ENCODE measurements at places on chromosomes 7 and 10.

DNA sequence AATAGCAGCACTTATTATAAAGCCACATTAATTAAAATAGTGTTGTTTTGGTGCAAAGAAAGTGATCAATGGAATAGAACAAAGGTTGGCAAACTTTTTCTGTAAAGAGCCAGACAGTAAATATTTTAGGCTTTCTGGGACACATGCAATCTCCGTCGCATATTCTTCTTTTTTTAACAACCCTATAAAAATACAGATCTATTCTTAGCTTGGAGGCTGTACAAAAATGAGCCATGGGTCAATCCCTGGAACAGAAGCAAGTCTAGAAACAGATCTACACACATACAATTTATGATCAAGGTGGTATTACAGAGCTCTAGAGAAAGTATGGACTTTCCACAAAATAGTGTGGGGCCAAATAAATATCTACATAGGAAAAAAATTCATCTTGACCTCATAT is 71.8 kb downstream of the ARHGAP21 start:
- DNase-seq = no peak

DNA sequence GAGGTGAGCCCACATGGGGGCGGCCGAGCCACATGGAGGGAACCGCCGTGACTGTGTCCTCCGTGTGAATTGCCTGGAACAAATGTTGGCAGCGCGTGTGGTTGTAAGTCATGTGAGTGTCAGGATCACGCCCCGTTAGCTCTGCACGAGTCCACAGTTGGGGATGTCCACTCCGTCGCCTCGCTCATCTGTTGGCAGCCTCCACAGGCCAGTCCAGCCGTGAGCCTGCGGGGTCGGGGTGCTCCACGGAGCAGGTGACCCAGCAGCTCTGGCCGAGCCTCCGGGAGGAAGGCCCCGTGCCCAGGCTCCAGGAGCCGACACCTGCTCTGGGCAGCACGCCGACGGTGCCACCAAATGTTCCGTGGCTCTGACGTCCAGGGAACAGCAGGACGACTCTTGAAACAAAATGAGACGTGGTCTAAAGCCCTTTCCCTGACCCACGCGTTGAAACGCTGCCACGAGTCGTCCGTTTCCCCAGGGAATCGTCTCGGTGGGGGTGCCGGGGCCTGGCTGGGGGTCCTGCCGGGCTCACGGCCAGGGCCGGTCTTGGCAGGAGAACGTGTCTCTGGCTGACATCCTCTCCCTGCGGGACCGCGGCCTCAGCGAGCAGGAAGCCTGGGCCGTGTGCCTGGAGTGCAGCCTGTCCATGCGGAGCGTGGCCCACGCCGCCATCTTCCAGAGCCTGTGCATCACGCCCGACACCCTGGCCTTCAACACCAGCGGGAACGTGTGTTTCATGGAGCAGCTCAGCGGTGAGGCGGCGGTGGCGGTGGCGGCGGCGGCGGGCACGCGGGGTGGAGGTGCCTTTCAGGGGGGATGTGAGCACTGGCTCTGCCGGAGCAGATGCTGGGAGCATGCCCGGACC is 7.0 kb downstream of the KNDC1 start:
- DNase-seq = no peak

DNA sequence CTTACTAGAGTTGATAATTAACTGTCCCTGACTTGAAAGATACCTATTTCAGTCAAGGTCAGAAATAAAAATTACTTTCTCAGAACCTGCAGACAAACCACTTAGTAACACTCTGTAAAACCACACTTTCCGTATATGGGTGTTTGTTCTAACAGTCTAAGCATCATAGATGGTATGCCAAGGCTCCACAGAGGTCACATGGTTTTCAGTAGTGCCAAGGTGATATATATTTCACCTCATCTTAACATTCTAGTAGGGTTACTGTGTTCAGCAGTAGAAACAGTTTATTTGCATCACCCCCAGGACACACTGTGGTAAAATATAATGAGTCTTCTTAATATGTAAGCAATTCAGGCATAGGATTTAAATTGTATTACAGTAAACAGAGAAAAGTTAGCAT is 61.5 kb downstream of the KCND2 start:
- DNase-seq = no peak

- DNase-seq = no peak
These were observed 6.3 kb upstream of the SEMA3A start for GRCh38 chr7:84200859-84201258.

DNA sequence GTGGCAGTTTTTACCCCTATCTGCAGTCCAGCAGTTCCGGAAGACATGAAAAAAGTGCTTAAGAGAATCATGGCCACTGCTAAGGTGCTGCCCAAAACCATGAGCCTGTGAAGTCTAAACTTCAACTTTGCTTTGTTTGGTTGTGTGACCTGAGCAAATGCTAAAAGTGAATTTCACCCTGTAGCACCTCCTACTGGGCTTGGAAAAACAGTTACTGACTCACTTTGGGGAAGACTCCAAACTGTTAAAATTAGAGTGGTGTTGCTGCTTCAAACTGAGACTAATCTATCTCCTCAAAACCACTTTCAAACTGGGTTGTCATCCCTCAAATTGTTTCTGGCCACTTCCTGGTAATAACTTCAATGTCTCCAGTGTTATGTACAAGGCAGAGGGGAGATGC is 21.3 kb downstream of the MKX start:
- DNase-seq = no peak

GRCh38 chr7:105352018-105352612 is 36.6 kb downstream of the SRPK2 start:
- peak; percentile 11 for DNase-seq

DNA sequence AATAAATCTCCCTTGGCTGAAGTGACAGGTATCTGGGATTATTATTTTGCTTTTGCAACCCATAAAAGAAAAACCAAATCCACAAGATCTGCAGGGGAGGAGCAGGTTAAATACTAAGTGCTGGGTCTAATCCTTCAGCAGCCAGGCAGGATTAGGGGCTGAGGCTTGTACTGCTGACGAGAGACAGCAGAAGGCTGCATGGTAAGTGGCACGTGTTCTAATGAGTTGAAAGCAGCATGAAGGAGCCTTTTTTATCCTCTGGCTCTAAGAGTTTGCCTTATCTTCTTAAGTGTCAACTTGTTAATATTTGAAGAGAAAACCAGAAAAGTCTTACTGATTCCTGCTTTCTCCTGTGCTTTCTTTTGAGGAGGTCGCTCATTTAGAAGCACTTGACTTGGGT is 50.0 kb downstream of the LYZL2 start:
- DNase-seq = no peak

GRCh38 chr10:95864906-95865813 is 42.6 kb upstream of the CC2D2B start:
- no peak for DNase-seq

DNA sequence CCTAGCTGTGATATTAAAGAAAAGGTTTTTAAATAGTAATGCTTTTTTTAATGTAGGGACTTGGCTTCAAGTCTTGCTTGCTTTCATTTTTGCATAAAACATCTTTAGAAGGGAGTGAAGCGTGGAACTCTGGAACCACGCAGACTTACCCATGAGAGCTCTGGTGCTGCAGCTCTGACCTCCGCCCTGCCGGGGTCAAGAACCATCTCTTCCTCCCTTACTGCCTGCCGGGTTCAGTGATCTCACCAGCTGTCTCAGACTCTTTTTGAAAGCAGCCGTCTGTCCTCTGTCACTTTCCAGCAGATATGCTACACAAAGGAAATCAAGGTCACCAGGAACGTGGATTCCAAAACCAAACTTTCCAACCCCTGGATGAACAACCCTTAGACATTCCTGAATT is 353.8 kb downstream of the GPR37 start:
- DNase-seq = no peak

DNA sequence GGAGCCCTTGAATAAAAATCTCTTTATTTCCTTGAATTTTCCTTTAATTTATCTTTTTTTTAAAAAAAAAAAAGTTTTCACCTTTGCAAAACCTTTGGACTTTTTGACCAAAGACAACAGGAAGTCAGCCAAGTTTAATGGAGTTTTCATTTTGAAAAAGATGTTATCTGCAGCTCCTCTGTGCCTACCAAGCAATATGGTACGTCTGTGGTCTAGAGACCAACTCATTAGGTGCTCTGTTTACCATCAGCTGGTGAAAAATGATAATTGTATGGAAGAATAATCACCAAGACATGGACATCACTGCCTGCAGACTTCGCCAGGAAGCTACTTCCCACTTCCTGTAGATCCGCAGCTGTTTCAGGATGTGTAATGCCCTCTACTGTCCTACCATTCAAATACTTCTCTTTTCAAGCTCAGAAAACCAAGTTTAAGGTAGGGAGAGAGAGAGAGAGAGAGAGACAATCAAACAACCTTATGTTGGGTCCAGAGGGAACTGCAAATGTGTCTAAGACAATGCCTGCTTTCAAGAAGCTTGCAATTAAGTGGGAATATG is 18.7 kb downstream of the PLXNA4 start:
- no peak for DNase-seq

GRCh38 chr10:132885451-132886210 is 56.7 kb downstream of the CFAP46 start:
- DNase-seq = no peak

DNA sequence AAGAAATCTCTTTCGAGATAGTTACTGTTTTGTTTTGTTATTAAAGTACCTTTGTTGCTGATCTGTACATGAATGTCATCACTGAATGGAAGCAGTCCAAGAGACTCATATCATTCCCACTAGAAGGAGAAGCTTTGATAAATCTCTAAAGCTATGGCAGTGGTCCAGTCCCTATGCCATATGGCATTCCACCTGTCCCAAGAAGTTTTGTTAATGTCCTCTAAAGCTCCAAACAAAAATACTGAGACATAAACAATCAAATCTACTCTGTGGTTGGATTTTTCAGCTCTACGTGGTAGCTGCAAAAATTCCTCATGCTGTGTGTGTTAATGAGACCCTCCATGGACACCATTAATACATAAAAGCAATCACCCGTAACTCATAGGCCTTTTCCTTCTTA is 94.1 kb downstream of the LRRN3 start:
- no peak for DNase-seq

DNA sequence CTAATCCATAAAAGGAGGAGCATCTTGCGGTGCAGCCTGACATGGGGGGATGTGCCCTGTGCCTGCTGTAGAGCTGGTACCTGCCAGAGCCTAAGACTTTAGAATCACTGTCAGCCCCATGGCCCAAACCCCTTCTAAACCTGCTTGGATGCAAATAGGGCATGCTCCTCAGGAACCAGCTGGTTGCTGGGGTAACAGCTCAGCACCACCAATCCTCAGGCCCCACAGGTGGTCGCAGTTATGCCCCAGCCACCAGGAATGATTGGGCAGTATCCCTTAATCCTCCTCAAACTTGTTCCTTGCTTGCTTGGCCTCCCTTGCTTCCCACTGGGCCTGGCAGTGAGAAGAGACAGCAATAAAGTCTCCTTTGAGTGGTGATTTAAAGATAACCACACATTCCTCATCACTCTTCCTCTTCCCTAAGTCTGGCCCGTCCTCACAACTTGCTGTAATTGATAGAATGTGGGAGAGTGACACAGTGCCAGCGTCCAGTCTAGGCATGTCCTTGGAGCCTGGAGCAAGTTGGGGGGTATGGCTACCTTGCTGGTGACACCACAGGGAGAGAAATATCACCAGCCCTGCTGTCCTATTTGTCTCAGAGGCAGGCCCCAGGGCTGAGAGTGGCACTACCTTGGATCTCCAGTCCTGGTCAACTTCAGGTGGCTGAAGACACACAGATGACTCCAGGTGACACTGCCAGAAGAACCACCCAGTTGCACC is 43.0 kb downstream of the VSTM4 start:
- DNase-seq = no peak

GRCh38 chr7:50267525-50268041 is 36.9 kb upstream of the IKZF1 start:
- DNase-seq = no peak

DNA sequence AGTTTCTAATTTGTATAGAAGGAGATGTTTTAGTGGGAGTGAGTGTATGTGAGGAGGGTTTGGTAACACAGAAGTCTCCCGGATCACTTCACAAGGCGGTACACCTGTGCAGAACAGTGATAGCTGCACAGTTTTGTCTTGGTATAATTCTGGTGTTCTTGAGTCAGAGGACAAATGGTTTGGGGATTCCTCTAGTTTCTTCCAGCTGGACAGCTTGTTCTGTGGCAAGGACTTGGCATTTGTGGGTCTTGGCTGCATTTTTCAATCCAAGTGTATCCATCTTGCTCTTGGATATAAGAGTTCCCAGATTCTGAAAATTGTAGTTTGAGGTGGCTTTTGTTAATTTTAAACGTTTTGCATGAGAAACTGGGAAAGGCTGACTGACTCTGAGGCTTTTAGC is 135.7 kb downstream of the AHR start:
- DNase-seq = no peak

- DNase-seq = no peak
These were observed 32.5 kb upstream of the OTUD1 start for GRCh38 chr10:23406409-23406808.

- no peak for DNase-seq
These were observed 81.6 kb upstream of the PFKP start for GRCh38 chr10:2985729-2986232.

GRCh38 chr10:8278099-8278498 is 223.6 kb downstream of the GATA3 start:
- DNase-seq = no peak

- no peak for DNase-seq
These were observed 59.1 kb downstream of the CNTNAP2 start for GRCh38 chr7:146175716-146176115.

DNA sequence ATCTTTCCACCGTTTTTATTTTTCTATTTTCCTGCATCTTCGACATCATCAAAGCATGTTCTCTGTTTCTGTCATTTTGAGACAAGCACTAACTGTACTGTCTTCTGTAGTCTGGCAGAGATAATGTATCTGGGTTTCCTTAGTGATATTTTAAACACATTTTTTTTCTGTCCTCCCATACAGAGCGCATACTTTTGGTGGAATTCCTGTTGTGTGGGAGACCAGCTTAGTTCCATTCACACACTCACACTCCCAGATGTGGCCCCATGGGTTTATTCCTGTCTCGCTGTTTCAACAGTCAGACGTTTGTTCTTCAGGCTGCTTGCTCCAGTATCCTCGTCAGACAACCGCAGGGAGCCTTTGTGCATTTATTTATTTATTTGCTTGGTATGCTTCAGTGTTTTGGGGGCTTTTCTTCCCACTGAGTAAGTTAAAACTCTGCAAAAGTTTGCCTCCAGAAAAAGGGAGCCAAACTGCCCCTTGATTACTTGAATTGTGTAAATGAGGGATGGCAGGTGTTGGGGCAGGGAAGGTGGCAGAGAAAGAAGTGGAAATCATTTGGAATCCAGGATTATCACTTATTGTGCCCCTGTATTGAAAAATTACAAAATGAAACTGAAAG is 456.8 kb upstream of the KLF6 start:
- DNase-seq = no peak
